NCI-H1930 (cell line): ENCODE measurements at places on chromosomes 6 and 20.

DNA sequence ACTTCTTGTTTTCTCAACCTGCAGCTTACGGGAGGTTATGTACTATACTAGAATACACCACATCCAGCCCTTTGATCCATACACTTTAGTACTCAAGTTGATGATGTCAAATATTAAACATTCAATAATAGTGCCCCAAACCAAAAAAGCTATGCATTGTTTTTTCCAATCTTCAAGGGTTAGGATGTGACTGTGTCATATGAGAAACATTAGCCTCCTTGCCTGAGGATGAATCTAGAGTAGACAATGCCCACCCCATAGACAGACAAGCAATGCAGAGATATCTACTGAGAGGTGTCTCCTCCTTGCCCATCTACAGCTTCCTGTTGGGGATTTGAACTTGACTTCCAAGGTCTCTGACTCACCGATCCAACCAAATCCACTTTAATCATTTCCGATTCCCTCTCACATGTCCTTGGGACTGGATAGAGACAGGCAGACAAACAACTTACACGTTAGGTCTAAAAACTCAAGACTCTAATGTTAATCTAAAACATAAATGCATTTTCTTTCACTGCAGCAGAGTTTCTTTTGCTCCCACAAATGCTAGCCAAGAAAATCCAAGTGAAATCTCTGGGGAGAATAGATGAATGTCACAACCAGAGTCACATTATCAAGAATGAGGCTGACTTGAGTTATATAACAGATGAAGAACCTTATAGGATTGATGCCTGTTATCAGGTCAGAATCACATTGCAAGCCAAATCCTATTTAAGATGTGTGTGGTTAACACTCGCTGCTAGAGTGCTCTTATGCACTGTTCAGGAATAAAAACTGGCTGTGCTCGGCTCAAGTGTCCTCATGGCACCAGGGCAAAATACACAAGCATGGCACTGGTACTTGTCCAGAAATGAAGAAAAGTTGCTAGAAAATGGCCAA lies 75.5 kb upstream of the TNFAIP3 start:
- no peak for DNase-seq

DNA sequence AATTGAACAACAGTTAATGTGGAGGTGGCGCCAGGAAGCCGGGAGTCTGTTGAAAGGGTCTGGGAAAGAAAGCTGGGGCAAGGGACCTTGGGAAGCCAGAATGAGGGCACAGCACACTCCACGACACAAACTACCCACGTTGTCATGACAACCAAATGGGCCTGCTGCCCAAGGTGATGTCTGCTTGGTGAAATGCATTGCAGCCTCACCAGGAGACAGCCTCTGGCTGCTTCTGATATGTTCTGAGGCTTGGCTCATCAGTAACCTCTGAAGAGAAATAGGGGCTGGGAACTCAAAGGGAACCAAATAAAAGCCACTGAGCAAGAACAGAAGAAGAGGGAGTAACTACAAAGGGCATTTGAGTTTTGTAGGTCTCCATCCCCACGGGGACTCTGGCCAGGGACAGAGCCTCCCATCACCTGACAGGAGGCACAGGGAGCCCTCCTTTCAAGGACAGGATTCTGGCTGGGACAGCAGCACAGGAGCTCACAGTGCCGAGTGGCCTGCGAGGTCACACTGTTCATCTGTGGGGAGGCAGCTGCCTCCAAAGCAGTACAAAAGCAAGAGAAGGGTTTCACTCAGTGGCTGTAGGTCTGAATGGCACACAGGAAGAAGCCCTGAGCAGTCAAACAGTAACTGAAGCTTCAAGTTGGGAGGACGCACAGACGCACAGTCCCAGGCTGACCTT lies 44.6 kb upstream of the KCNK16 start:
- DNase-seq = no peak

GRCh38 chr6:57221936-57222742 lies at the start of gene RAB23:
Gene RAB23, minus strand, starts transcription at chr6:57222307. Its CDS starts 11,927 bp downstream, at chr6:57210380.
- DNase-seq = peak; percentile 84

GRCh38 chr20:51315390-51315789 lies 227.1 kb downstream of the NFATC2 start:
- DNase-seq = no peak

GRCh38 chr6:112252571-112253497 lies 1.5 kb downstream of the LAMA4 start:
- no peak for DNase-seq

- no peak for DNase-seq
Observed at GRCh38 chr6:133404151-133404550, 163.0 kb downstream of the EYA4 start.

DNA sequence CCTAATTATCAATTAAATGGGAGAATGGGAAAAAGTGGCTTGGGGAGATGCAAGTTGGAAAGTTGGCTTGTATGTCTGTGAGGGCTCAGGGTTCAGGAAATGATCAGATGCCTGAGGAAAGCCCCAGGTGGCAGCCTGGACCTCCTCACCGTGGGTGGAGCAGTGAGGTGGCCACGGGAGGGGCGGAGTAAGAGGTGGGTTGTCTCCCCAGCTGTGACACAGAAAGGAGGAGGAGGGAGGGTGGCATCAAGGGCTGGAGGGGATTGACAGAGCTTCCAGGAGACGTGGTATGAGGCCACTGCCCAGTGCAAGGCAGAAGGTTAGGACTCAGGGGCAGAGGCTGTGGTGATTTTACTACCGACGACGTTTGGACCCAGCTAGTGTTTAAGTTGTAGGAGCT lies 672.2 kb downstream of the PRKN start:
- no peak for DNase-seq
